Foreskin fibroblast (primary cell): ENCODE measurements at places on chromosomes 11 and 22.
A peak's percentile ranks its signal among the peaks of the same experiment; 100 is the strongest.

- DNase-seq: no peak
Measured at GRCh38 chr11:19359221-19360000, 118.7 kb upstream of the E2F8 start.

DNA sequence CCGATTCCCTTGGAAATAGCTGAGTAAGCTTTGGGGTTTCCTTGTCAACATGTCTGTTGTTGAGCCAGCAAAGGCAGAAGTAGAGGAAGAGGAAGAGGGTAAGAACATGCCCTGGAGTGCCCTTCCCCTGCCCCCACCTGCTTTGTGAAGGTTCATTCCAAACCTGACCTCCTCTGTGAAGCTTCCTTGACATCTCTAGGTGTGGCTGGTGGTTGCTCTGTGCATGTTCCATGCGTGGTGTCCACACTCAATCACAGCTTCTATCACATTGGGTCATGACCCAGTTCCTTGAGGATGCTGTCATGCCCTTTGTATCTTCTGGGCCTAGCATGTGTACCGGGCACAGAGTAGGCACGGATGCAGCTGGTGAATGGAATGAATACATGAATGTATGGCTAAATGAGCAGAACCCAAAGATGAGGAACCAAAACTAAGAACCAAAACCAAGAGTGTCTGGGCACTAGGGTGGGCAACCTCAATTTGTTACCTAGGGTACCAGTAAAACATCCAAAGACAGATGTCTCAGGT, 23.7 kb upstream of the FXYD6 start:
- DNase-seq: no peak

DNA sequence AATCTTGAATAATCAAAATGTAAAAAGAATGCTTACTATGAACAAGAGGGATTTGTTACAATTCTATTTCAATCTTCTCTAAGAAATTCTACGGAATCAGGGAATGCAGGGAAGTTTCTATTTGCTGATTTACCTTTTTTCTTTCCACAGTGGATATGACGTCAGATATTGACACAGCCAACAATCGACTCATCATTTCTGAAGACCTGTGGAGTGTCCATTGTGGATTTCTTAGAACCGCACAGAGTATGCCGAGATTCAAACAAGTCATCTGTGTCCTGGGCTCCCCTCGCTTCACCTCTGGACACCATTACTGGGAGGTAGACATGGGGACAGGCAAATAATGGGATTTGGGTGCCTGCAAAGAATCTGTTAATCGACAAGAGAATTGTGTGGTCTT, 4.1 kb upstream of the RFPL1 start:
- no peak for DNase-seq

DNA sequence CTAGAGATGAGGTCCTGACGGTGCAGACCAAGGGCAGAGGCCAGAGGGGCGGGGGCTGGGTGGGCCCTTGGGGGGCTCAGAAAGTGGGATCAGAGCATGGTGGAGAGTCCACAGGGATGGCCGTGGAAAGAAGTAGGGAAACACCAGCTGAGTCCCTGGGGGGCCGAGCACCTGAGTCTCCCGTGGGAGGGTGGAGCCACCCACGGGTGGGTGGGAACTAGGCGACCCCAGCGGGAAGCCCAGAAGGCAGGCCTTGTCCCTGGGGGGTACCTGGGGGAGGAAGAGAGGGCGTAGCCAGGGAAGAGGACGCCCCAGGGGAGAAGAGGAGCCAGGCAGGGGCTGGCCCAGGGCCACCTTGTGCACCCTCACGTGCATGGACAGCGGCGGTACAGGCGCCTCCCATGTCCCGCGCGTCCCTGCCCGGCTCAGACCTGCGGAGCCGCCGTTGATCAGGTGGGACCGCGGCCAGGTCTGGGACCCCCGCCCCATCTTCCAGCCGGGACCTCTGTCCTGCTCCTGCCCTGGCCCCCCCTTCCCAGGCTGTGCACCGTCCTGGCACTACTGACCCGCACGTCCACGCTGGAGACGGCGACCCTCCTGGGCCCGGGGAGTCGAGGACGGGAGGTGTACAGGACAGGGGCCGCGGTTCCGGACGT, 10.2 kb downstream of the CRELD2 start:
- DNase-seq: no peak

DNA sequence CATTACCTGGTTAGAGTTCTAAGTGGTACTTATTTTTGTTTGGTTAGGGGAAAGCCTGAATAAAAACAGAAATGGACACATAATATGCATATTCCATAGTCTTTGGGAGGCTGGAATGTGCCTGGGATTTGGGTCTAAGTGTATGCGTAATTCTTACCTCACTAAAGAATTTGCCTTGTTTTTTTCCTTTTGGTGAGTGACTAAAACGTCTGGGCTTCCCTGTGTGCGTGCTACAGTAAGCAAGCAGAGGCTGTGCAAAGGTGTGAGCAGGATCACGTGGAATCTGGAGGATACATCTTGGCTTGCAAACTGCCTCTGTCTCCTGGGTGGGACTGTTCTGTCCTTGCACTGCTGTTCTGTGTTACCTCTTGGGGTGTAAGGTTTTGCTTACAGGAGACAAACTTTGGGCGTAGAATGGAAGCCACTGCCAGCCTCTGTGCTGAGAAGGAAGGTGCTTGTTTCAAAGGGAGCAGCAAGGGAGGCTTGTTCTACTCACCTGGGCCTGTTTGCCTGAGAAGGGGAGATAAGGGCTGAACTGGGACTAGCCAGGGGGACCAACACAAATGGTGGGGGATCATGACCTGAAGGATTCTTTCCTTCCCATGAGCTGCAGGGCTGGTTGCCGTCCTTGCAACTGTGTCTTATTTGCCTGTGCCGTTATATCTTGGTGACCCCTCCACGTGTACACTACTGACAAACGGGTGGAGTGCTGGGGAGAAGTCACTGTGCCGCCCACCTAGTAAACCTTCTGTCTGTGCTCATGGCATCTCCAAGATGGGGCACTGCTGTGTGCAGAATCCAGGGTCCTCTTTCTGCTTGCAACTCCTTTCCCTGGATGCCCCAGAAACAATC, 4.5 kb downstream of the NEAT1 start:
- DNase-seq: peak; percentile 64

GRCh38 chr11:9681583-9682372, 17.9 kb downstream of the SWAP70 start:
- no peak for DNase-seq

GRCh38 chr11:110735455-110736170, 23.4 kb upstream of the ARHGAP20 start:
- DNase-seq: no peak

GRCh38 chr11:69171476-69172240, 15.9 kb downstream of the SMIM38 start:
- DNase-seq: no peak

GRCh38 chr22:44260216-44261035, 52.3 kb downstream of the SHISAL1 start:
- DNase-seq: no peak

DNA sequence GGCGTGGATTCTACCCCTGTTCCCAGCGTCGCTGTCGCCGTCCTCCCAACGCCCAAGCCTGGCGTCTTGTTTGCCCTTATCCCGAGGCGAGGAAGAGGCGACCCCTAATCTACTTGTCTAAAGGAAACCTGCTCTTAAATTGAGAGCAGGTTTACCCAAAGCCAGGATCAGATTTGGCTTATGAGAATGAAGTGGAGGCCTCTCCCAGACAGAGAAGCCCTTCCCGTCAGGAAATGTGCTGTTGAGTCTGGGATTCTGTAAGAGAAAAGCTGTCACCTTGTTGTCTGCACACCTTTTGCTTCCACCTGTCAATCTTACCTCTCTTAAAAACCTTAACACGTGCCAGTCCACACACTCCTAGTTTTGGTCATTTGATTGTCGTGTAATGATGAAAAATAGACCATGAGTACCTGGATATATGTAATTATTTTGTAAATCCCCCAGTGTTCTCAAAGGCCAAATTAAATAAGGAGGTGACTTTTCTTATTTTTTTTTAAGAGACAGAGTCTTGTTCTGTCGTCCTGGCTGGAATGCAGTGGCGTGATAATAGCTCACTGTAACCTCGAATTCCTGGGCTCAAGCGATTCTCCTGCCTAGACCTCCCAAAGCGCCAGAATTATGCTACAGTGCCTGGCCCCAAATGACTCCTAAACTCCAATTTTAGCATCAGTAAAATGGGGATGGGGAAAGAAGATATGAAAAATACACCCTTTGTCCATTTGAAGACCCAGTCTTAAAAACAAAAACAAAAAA, 627 bp downstream of the GTF2H1 start:
- no peak for DNase-seq

- no peak for DNase-seq
Measured at GRCh38 chr22:33832558-33833151, 87.6 kb downstream of the LARGE1 start.

DNA sequence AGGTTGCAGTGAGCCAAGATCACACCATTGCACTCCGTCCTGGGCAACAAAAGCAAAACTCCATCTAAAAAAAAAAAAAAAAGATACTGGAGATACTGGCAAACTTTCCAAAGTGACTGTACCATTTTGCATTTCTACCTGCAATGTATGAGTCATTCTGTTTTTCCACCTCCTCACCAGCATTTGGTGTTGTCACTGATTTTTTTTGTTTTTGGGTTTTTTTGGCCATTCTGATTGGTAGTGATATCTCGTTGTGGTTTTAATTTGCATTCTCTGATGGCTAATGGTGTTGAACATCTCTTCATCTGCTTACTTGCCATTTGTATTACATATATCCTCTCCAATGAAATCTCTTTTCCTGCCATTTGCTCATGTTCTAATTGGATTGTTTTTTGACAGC, 12.0 kb upstream of the RBX1 start:
- no peak for DNase-seq

DNA sequence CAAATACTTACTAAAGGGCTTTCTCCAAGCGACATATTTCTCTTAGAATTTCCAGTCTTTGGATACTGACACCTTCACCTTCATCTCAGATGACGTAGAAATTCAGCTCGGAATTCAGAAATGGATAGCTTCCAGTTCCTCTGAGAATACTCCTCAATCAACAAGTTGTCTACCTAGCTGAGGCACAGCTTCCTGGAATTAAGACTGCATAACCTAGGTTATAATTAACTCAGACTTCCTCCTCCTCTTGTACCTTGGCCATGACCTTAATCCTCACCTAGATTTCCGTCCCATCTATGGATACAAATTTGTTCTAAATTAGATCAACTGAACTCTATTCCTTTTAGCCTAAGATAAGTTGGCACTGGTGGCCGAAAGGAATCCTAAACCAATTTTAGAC, 17.4 kb downstream of the ATP5MG start:
- DNase-seq: no peak

DNA sequence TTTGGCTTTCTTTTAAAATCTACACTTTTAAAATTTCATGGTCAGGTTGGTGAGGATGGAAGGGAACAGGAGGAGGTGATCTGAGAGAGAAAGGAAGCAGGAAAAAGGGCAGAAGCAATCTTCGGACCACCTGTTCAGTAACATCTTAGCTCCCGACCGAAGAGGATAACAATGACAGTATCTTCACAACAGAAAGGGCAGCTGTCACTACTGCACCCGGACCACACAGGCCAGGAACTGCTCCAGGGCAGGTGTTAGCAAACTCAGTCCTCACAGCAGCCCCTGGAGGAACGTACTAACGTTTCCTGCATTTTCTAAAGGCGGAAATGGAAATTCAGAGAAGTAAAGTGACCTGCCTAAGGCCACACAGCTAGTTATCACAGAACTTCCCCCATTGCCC, 16.8 kb downstream of the PTPN5 start:
- DNase-seq: no peak

- no peak for DNase-seq
Measured at GRCh38 chr11:60700689-60701468, 1.5 kb downstream of the MS4A8 start.

DNA sequence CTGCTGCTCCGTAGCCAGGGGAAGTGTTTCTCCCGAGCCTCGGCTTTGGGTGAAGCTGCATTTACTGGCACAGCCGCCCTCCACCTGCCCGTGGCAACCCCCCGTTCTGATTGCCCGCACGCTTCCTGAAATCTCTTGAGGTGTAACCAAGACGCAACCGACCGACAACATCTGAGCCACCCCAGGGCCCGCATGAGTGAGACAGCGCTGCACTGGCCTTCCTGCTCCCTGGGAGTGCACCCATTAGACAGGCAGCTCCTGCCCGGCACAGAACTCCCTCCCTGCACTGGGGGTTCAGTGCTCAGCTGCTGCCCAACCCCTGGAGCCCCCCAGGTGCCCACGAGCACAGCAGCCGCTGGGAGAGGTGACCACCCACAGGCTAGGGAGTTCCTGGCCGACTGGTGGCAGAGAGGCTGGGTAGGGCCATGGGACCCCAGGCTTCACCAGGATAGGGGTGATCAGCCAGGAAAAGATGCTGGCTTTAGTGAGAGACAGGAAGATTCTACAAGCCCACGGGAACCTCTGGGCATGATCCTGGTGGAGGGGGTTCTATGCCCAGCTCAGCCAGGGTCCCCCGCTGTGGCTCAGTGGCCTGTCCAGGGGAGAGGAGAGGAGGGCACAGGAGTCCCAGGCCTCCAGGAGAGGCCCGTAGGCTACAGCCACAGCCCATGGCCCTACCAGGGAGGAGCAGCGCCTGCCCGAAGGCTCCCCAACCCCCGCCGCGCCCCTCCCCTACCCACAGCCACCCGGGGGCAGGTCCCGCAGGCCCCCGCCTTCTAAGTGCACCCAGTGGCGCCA, 14.6 kb downstream of the PLXNB2 start:
- no peak for DNase-seq

GRCh38 chr11:944711-945470, 19.2 kb downstream of the AP2A2 start:
- DNase-seq: peak; percentile 22

- no peak for DNase-seq
Measured at GRCh38 chr11:73399636-73400035, 23.4 kb downstream of the RELT start.

- DNase-seq: no peak
Measured at GRCh38 chr11:75781296-75781695, 12.7 kb downstream of the DGAT2 start.

- no peak for DNase-seq
Measured at GRCh38 chr22:43467216-43467940, 55.6 kb downstream of the MPPED1 start.

DNA sequence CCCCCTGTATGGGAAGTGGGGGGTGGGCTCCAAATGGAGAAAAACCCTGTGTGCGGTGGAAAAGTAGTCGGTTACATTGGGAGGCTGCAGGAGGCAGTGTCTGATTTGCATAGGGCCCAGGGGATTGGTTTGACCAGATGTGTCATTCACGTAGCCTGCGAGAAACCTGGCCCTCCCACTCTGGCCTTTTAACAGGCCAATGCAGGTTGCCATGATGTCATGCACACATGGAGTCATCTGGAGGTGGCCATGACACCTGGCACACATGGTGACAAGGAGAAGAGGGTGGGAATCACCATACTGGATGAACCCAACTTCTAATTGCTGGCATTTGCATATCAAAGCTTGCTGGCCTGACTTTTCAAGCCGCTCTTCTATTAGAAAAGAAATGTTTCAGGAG, 50.6 kb downstream of the FAM181B start:
- no peak for DNase-seq

- DNase-seq: no peak
Measured at GRCh38 chr22:43136801-43137200, 6.4 kb downstream of the MCAT start.

GRCh38 chr11:124481365-124482323, 36.1 kb upstream of the OR8B8 start:
- peak; percentile 33 for DNase-seq

DNA sequence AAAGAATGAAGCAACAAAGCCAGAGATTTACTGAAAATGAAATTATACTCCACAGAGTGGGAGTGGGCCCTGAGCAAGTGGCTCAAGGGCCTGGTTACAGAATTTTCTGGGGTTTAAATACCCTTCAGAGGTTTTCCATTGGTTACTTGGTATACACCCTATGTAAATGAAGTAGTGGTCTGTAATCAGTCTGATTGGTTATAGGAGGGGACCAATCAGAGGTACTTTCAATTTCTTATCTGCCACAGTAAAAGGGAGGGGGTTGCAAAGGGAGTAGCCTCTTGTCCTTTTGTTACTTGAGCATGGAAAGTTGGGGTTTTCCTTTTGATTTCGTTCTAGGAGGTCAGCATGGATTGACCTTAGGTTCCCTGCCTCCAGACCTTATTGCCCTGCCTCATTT, 63.5 kb downstream of the ATM start:
- DNase-seq: no peak
